Hair follicle dermal papilla cell (primary cell): ENCODE measurements at places on chromosomes 2 and 18. TPM values are rescaled to one million over a fixed set of nuclear protein-coding genes. Genes with fewer than 3 reads are reported as not detected.

The PLGLB1 gene
- total RNA-seq, result 1.8 TPM in 1 of 2 replicates, not detected in the other

The ASXL3 gene
- total RNA-seq, result 1.3 and 1.6 TPM in 2 replicates

The UGT1A4 gene
- total RNA-seq, result not detected in 2 replicates

The GTF3C2 gene
- total RNA-seq, result 29.7 and 32.4 TPM in 2 replicates

The BZW1 gene
- 200 and 287 TPM in 2 replicates for total RNA-seq
